LHCN-M2 (cell line): ENCODE measurements at places on chromosomes 16 and 17.

DNA sequence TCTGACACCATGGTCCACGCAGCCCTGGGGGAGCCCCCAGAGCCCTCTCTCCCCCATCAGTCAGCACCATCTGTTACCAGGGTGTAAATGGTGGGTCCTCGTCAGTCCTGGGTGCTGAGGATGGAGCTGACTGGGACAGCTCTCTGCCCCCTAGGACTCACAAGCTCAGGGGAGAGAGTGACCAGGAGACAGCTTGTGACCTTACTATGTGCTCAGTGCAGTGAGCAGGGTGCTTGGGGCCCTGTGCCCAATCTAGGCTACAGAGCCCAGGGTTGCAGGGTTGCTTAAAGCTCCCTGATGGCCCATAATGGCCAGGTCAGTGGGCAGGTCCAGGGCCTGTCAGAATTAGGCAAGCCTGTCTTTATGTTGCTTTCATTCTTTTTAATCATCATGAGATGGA, 11.3 kb downstream of the MMP2 start:
- DNase-seq: no peak

DNA sequence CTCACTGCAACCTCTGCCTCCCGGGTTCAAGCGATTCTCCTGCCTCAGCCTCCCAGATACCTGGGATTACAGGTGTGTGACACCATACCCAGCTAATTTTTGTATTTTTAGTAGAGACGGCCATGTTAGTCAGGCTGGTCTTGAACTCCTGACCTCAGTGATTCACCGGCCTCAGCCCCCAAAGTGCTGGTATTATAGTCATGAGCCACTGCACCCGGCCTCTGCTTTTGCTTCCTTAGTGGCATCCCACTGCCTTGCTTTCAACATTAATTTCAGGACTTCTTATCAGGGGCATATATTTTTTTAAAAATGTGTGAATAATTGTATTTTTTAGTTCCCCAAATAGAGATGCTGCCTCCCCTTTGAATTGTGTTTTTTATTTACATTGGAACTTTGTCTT, 98.8 kb downstream of the SYCE1L start:
- peak; percentile 73 for DNase-seq

DNA sequence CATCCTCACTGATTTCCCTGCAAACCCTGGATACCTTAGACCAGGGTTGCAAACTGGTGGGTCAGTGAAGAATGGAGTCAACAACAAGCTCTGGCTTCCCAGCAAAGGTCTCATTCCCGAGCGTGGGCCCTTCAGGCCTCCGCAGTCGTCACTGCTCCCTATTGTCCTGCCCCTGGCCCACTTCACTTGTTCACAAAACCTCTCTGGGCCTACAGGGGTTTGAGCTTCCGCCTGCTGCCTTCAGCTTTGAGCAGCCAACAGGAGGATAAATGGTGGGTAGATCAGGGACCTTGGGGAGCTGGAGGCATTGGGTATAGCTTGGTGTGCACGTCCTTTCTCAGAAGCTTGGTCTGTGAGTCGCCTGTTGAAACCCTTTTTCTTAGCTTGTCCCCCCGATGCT, 148.8 kb downstream of the KATNIP start:
- no peak for DNase-seq

- no peak for DNase-seq
Measured at GRCh38 chr16:81841722-81842121, 62.6 kb downstream of the PLCG2 start.

DNA sequence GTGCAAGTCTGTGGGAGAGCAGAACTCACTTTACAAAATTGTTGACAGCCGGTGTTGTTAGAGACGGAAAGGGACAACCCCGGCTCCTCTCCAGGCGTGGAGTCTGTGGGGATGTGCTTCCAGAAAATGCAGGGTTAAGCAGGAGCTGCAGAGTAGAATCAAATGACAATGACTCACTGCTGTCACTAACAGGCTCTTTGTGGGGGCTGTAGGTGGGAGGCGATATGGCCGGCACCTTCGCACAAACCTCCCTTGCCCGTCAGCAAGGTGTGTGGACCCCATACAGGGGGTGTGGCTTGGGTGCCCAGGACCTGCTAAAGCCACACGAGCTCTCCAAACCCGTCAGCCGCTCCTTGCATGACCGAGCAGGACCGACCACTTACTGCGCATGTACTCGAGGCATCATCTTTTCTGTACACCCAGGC, 5.8 kb downstream of the PDK2 start:
- no peak for DNase-seq
